ENCODE measurements at places on chromosomes 4 and X.

DNA sequence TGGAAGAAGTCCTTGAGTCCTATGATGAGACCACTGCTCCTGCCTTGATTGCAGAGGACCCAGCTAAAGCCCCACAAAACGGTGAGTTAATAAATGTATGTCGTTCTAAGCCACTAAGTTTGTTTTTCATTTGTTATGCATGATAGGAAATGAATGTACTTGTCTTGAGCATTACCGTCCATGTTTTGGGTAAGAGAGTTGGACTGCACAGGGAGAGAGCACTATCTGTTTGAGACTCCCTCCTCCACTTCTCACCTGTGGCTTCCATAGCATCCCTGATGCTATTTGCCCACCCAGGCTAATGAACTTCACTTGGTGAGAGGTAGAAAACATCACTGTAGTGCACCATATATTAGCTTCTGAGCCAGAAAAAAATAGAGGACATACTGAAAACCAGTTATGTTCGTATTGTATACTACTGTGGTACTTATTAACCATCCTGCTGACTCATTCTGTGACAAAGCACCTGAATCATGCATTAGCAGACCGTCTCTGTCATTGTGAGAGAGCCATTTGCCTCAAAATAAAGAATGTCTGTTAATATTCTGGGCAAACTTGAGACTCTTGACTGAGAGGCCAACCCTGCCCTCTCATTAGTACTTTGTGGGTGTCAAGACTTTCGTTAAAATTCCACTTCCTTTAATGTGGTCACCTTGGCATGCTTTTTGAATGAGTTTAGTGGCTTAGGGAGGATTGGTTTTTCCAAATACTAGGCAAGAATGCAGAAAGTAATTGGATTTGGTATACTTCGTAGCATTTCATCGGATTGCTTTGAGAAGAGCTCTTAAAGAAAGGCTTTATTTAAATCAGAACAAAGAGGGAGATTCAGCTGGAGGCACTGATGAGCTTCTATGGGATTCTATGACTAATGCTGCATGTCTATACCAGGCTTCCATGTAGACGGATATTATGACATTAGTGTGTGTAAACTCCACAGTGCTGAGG, 99.3 kb upstream of the GRPR start:
- DNase-seq: no peak

GRCh38 chr4:138030375-138030774, 211.8 kb downstream of the SLC7A11 start:
- DNase-seq: no peak

DNA sequence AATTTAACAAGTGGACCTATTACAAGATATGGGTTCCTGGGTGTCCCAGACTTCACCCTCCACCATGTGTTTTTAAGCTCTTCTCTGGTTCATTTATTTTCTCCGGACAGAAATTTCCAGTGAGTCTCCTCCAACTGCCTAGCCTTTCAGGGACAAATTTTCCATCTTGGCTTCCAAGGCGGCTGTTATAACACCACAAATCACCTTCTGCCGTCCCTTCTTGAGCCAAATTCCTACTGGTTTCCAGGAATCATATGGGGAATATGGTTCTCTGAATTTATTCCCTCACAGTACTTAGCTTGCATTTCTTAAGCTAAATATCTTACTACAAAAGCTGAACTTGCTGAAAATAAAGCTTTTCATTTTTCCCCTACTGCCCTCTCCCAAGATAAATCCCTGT, 18.8 kb downstream of the NEXMIF start:
- no peak for DNase-seq

GRCh38 chr4:67288964-67289363, 256.3 kb downstream of the CENPC start:
- peak; percentile 62 for DNase-seq

- DNase-seq: no peak
These were observed 21.2 kb downstream of the NSG1 start for GRCh38 chr4:4408132-4408523.

DNA sequence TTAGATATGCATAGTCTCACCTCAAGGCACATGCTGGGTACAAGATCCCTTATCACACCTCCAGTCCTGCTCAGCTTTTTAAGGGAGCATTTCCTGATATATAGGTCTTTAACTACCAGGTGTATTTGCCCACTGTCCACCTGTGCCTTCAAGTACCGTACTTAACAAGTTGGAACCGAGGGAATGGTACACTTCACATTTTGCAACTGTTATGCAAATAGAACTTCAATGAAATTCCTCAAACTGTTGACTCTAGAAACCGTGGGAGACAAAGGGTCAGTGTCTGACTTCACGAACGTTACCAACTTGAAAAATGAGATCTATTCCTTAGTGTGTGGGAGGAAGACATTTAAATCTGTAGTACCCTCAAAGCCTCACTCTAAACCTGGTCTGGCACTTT, 5.2 kb downstream of the TRIM2 start:
- DNase-seq: no peak

GRCh38 chr4:752196-752861, 46.7 kb downstream of the PCGF3 start:
- DNase-seq: no peak

DNA sequence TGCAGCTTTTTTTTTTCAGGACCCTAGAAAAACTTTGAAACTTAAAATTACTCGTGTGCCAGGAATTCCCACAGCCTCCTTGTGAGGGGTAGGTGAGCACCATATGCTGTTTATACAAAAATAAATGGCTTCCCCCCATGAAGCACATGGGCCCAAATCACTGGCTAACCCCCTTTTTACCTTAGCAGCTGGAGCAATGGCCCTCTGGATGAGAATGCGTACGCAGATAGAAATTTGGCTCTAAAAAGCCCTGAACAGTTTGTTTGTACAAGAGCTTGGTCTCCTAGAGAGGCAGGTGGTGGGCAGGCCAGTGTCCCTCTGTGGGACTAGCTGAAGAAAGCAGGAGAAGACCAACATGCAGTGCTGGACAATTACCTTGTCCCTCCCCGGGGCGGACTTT, 76.5 kb downstream of the SLC9A6 start:
- DNase-seq: no peak

- DNase-seq: no peak
These were observed 173.4 kb downstream of the DHRSX start for GRCh38 chrX:2327423-2327822.

DNA sequence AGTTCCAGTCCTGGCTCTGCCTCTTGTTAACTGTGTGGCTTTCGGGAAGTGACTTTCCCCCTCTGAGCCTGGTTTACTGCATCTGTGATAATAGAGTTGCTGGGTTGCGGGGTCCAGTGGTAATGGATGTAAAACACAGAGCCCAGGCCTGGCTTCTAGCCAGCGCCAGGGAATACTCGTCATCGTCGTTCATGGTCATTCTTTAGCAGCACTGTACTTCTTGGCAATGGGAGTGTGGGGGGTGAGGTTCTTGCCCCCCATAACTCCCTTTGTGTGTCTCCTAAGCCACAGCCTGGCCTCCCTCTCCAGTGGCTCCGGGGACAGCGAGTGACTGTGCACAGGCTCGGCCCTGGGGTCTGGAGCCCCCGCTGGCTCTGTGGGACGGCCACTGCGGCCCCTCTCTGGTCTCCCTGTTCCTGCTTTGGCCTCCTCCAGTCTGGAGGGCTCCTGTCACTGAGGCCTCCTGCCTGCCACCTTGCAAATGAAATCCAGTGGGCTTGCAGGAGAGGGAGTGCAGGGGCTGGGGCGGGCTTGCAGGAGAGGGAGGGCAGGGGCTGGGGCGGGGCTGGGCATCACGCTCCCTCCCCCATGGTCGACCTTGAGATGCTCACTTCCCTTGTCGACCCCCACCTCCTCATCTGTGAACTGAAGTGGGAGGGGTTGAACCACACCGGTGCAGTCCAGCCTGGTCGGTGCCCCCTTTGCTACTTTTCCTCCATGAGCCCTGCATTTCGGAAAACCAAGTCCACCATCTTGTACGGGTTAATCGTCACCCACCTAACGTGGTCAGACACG, 13.2 kb downstream of the PSAPL1 start:
- DNase-seq: no peak

GRCh38 chr4:55138367-55138766, 13.0 kb upstream of the KDR start:
- no peak for DNase-seq

DNA sequence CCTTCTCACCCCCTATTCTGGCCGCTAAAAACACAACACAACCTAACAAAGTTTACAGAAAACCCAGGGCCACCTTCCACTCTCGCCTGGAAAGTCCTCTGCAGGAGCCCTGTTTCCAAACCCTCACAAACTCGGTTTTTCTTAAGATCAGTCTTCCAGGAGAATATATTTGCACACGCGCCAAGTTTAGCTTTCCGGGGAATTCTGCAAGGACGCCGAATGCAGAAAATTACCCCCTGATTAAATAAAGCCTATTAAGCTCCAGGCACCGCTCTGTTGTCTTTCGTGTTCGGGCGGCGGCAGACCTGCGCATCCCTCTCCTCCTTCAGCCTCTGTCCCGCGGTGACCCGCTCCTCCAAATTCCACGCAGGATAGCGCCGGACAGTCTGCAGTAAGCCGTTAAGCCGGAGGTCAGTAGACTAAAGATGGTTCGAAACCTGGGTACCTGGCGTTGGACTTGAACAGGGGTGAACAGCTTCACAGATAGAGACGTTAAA, 5.0 kb downstream of the MSX1 start:
- DNase-seq: no peak

- no peak for DNase-seq
These were observed 197.6 kb downstream of the CPXCR1 start for GRCh38 chrX:88944661-88945060.

DNA sequence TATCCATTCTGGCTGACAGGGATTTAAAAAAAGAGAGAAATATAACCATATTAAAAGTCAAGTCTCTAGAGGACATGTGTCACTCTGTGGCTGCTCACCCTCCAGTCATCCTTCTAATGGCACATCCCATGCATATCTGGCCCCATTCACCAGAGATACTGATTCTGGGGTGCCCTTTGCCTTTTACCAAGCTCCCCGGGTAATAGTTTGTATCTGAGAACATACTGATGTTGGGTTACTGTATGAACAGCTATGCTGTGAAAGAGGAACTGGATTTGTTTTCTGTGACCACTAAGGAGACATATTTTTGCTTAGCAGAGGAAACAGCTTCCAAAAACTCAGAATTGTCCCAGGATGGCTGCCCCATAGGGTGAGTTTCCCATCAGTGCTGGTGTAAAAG, 56.0 kb downstream of the SAT1 start:
- DNase-seq: no peak

DNA sequence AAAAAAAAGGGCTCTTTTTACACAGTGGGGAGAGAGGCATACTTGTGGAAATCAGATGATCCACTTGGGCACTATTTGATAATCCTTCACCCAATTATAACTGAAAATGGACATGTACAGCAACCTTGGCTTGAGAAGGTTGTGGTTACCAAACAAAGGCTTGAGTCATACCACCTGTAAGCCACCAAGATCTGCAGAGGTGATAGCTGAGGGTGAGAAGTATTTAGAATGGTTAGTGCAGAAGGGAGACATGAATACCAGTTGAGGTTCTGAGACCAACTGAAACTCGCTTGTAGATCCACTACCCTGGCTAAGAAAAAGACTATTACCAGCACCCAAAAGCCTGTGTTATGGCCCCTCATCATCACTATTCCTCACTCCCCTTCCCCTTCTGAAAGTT, 614.0 kb downstream of the STIM2 start:
- DNase-seq: no peak

GRCh38 chr4:8913121-8913857, 41.6 kb upstream of the HMX1 start:
- DNase-seq: no peak

DNA sequence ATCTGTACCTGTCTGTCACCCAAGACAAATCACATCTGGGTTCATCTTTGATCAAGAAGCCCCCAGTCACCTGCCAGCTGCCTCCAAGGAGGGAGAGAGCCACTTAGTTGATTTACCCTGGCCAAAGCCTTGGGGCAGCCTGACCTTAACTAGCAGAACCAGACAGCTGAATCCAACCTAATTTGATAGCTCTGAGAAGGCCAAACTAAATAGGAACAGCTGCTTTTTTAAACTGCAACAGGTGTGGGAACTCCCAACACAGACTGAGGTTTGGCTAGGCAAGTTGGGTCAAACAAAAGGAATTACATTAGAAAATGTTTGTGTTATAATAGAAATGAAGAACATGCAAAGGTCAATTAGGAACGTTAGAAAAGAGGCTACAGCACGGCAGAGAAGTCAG, 375.7 kb downstream of the NLGN4X start:
- DNase-seq: no peak

DNA sequence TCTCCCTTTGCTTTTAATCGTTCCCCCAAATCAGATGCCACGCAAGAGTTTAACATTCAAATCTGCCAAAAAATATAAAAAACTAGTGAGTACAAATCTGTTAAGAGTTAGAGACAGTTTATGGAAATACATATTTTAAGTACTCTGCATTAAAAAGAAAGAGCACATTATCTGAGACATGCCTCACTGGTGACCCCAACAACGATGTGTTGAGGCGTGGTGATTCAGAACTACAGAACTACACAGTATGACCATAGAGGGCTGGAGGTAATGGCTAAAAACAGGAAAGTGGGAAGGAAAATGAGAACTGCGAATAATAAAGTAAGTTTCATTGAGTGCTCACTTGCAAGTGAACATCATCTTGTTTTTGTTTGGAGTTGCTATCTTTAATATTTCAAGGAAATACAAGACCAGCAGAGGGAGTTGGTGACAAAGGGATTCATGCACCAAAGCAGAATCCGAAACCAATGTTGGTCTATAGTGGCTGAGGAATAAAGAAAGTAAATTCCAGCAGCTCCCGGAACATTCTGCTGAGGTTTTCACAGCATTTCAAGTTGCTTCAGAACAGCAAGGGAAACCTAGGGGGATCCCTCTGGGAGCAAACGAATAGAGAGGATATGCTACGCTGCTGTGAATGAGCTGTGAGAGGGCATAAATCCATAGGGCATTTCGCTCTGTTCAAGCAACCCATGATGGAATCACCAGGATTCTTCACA, 92.2 kb downstream of the DCHS2 start:
- DNase-seq: no peak

GRCh38 chr4:6727081-6727942, 11.3 kb downstream of the BLOC1S4 start:
- peak; percentile 57 for DNase-seq

DNA sequence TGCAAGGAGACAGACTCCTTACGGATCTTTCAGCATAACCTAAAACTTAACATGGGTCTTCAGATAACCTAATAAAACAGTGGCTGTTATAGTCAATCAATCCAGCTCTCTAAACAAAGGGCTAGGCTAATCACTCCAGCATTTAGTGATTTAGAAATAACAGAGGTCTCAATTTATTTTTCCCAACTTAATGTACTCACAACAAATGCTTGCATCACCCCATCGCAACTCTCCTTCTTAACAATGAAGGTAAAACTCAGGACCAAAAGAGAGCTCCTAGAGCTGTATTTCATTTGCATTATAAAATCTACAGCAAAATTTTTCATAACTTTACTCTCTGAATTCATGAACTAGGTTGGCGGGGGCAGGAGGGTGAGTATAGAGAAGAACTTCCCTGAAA, 1.1 kb downstream of the LIN54 start:
- DNase-seq: no peak

- no peak for DNase-seq
These were observed 57.3 kb downstream of the CYTL1 start for GRCh38 chr4:4961936-4962335.

Data from nephron progenitor cell (in vitro differentiated cells).